ENCODE measurements at places on chromosomes 6 and 20.

- DNase-seq: no peak
These were observed 56.7 kb downstream of the TRIM27 start for GRCh38 chr6:28867086-28867409.

GRCh38 chr6:104162036-104162669 lies 697.6 kb downstream of the HACE1 start:
- DNase-seq: no peak

- DNase-seq: peak; percentile 39
These were observed 48.2 kb downstream of the MRPL14 start for GRCh38 chr6:44078827-44079671.

GRCh38 chr6:144952456-144953240 lies 667.5 kb downstream of the UTRN start:
- DNase-seq: no peak

- no peak for DNase-seq
These were observed 250.9 kb upstream of the JAG1 start for GRCh38 chr20:10924644-10925201.

DNA sequence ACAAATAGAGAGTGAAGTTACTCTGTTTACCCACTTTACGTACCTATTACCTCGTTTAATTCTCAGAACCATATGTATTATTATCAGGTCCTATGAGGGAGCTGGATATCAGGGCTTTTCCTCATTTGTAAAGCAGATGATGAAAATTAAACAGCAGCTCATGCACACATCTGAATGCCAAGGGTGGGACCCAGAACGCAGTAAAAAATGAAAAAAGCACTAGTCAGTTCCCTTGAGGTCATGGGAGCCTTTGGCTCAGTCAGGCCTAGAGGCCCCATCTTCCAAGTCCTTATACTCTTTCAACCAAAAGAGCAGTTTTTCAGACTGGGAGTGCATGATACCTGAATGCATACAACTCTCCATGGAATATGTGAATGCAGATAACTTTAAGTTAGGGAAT lies 23.0 kb downstream of the B3GAT2 start:
- no peak for DNase-seq

DNA sequence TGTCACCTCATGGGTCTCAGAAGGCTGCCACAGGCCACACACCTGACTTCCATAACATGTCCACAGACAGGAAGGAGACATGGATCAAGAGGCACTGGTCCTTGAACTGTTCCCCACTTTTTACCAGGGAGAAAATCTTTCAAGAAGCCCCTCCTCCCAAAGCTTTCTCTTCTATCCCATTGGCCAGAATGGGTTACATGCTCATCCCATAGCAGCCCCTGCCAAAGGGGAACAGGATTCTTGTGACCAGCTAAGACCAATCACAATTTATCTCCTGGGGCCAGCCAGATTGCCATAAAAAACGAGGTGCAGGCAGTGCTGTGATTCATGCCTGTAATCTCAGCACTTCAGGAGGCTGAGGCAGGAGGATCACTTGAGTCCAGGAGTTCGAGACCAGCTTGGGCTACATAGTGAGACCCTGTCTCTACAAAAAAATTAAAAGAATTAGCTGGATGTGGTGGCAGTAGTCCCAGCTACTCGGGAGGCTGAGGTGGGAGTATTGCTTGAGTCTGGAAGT lies 59.4 kb downstream of the TMEM242 start:
- no peak for DNase-seq

DNA sequence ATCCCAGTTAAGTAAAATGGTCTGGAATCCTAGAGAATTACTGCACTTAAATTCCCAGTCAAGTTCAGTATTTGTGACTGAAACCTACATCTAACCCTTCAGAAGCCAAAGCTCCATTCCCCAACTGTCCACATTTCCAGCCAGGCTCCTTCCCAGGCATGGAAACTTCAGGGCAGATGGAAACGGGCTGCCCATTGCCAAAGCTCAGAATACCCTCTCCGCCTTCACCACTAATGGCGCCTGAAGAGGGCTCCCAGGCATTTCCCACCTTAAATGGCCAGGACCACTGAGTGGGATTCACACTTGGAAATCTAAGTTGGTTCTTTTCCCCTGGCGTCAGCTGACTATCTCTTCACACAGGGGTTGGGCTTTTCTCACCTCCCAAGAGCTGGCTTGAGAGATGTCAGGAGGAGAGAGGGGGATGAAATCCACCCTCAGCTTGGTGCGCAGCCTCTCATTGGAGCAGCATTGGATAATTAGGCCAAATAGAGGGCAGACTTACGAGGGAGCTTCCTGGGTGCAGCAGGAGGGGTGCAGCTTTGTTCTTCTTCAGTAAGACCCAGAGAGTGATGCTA lies 82.9 kb downstream of the ANKRD60 start:
- no peak for DNase-seq

DNA sequence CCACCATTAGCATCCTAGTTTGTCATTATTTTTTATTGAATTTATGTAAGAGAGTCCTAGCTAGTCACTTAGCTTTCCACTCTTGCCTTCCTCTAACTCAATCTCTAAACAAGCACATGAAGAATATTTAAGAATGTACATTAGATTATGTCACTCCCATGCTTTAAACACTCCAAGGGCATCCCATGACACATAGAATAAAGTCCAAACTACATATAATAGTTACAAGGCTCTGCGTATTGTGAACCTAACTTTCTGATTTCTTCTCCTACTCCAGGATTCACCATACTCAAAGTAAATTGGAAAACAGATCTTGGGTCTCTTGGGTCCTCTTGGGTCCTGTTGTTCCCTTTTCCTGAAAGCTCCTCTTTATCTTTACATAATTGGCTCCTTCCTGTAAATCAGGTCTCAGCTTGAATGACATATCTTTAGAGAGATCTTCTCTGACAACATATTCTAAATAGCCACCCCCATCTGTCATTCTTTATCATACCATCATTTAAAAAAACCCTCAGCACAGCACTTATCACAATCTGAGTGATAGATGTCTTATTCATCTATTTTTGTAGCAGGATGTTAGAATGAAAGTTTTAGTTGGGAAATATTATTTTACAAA lies 1042.4 kb upstream of the FLRT3 start:
- no peak for DNase-seq

GRCh38 chr20:973785-974194 lies 28.3 kb downstream of the RSPO4 start:
- DNase-seq: no peak

- DNase-seq: no peak
These were observed 260.9 kb upstream of the SOX4 start for GRCh38 chr6:21332660-21333059.

- DNase-seq: no peak
These were observed 714.5 kb upstream of the EYS start for GRCh38 chr6:66421570-66421969.
